Inflammatory macrophage treated with lipopolysaccharide for 4 hours (primary cell): ENCODE measurements at places on chromosomes 5 and 9.

DNA sequence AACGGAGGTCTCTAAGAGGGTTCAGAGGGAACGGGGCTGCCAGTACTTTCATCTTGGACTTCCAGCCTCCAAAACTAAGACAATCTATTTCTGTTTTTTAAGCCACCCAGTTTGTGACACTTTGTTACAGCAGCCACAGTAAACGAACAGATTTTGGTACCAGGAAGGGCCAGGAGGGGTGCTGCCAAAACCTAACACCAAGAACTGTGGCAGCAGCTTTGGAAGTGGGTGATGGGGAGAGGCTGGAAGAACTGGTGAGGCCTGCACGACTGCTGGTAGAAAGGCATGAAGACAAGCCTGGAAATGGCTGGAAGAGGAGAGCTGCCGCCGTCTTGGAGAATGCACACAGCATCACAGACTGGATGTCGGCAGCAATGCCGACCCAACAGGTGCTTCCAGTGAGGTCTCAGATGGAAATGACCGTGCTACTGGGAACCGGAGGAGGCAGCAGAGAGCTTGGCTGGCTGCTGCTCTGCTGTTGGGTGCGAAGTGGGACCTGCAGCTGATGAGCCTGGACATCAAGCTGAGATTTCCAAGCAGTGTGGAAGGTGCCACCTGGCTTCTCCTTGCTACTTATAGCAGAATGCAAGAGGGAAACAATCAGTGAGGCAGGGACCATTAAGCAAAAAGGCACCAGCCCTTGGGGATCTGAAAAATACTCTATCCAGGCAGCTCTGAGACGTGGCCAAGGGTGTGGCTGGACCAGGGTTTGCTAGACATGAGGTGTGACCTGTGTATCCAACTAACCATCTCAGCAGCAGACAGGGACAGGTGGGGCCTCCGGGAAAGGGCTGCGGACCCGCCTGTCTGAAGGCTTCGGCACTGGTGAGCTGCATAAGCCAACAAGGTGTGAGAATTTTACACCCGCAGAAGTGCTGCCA lies 4.7 kb upstream of the TMEM210 start:
- peak; percentile 23 for DNase-seq

DNA sequence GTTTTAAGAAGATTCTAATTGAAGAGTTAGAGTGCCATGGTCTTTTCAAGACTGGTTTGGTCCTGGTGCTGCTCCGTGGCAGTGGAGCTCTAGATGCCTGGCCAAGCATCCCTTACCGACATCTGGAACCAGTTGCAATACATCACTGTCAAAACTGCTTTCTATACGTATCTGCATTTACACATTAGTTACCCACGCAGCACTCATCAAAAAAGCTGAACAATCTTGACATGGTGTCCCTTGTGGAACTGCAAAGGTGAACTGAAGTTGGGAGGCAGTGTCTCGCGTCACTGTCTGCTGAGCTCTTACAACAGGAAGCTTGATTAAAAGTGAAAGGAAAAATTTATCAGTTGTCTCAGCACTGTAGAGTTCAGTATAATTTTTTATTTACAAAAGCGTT lies 82.6 kb downstream of the PBX3 start:
- DNase-seq = peak; percentile 81

DNA sequence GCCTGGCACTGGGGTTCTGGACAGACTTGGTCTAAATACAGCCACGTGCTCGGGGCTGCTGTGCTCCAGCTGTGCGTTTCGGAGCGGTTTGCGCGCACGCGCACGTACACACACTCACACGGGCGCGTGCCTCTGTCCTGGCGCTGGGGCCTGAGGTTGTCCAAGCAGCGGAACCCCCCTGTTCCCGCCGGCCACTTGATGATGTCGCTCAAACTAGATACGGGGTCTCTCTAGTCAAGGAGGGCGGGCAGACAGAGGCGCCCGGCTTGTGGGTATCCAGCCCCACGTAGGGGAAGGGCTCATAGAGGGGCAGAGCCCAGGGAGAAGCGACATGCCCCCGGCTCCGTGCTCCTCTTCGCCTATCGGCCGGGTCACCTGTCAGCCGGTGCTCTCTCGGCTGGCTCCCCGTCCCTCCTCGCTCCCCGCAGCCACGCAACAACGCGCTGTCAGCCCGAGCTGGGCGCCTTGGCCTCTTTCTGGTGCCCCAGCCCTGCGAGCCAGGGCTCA lies 8.9 kb downstream of the NR2F1-AS1 start:
- no peak for DNase-seq

GRCh38 chr5:136781464-136781863 lies 416.1 kb upstream of the TRPC7 start:
- DNase-seq = no peak

DNA sequence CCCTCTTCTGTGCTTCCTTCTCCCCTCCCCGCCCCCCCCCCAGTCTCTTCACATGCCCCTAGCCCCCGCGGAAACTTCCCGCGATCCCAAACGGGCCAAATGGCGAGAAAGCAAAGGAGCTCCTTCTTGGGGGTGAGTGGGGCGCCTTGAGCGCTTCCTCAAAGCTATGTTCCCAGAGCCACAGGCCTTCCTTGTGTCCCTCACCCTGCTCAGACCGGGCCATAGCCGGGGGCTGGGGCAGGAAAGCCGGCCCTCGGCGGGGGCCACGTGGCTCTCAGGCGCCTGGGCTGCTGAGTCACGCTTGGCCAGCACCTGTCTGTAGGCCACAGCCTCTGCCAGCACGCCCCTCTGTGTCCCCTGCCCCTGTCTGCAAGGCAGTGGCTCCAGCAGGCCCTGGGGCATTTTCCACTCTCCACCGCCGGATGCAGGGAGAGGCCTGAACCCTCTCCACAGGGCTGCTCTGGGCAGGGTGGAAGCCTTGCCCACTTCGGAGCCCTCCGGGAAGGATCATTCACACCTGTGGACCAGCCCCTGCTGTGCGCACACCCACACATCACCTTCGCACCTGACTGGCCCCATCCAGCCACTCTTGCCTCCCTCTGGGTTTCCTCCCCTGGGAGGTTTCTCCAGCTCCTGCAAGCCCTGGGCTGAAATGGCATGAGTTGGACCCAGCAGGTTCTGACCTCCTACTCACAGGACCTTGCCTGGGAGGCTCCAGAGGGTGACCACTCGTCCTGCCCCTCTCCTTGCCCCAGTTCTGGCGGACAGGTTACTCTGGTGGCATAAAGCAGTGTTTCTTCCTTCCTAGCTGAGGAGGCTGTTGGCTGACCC lies 1.2 kb upstream of the SQSTM1 start:
- peak; percentile 64 for DNase-seq

DNA sequence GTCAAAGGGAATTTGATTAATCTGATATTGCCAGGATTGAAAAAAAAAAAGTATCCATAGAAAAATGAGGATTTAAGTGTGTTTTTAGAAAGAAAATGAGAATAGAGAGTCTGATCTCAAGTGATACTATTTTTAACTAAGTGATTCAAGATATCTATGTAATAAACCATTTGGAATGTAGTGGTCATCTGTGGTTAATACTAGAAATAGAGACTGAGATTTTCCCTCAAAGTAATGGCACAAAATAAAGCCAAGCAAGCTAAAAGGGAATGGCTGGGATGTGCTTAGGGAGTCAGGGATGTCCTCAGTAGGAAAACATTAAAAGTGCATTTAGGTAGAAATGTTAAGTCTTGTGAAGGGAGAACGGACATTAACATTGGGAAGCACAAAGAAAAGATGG lies 90.6 kb downstream of the FBXO4 start:
- no peak for DNase-seq

GRCh38 chr9:128145951-128146351 lies 3.3 kb upstream of the LCN2 start:
- DNase-seq = no peak
